NCI-H524 (cell line): ENCODE measurements at places on chromosomes 16 and 17.

- no peak for DNase-seq
Observed at GRCh38 chr16:87840271-87840978, 28.9 kb downstream of the SLC7A5 start.

GRCh38 chr16:15732416-15732815, 82.4 kb downstream of the NDE1 start:
- no peak for DNase-seq

GRCh38 chr17:59160157-59161025, 4.8 kb downstream of the PRR11 start:
- DNase-seq = no peak

DNA sequence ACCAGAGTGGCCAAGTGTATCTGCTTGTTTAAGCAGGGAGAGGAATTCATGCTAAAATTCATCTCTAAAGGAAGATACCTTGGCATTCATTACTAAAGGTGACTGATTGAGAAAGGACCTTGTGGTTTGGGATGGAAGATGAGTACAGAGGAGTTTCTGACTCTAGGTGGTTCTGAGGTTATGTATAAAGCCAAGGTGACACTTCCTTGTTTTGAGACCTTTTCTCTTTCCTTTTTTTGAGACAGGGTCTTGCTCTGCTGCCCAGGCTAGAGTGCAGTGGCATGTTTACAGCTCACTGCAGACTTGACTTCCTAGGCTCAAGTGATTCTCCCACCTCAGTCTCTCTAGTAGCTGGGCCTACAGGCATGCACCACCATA, 9.1 kb downstream of the ABHD15 start:
- DNase-seq = no peak

DNA sequence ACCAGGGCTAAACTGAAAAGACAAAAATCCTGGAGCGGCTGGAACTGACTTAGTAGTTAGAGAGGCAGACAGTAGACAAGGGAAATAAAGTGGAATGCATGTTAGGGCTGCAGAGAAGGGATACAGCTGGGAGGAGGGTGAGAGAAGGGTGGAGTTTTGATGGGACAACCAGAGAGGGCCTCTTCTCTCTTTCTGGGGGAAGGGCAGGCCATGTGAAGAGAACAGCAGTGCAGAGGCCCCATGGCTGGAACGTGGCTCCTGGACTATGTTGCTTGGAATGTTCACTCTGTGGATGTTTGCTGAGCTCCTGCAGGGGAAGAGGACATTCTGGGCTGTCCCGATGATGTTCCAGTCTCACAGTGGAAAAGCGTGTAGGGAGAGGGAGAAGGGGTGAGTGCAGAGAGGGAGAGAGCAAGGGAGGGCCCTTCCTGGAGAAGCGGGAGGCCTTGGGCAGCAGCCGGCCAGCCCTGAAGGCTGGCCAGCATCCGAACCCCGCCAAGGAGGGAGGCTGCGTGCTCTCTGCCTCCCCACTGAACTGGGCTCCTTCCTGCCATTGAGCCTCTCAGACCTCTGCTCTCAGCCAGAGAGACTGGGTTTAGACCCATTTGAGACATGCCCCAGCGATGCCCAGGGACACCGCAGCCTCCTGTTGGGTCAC, 33.1 kb upstream of the GSE1 start:
- no peak for DNase-seq

- DNase-seq = no peak
Observed at GRCh38 chr17:58401287-58401686, 16.0 kb downstream of the RNF43 start.

- DNase-seq = no peak
Observed at GRCh38 chr17:19719355-19720209, 3.2 kb upstream of the SLC47A2 start.

- DNase-seq = no peak
Observed at GRCh38 chr17:69232650-69233049, 4.0 kb upstream of the ABCA10 start.

DNA sequence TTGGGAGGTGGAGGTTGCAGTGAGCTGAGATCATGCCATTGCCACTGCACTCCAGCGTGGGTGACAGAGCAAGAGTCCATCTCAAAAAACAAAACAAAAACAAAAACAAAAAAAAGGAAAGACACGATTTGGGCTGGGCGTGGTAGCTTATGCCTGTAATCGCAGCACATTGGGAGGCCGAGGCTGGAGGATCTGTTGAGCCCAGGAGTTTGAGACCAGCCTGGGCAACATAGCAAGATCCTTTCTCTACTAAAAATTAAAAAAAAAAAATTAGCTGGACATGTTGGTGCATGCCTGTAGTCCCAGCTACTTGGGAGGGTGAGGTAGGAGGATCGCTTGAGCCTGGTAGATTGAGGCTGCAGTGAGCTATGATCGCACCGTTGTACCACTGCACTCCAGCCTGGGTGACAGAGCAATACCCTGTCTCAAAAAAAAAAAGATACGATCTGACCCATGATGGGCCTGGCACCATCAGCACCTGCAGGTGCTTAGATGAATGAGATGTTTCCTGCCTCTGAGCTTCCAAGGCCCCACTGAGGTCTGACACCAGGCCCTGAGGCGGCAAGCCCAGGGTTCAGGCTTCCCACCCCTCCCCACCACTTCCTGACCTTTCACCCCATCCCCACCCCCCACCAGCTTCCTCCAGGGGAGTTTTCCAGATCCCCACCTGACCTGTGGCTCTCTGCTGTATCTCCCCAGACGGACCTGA, 21.7 kb downstream of the ATP2A1 start:
- DNase-seq = no peak
